ENCODE measurements at places on chromosomes 11 and 22.

- DNase-seq = no peak
These were observed 702.4 kb downstream of the NTM start for GRCh38 chr11:132072858-132073211.

DNA sequence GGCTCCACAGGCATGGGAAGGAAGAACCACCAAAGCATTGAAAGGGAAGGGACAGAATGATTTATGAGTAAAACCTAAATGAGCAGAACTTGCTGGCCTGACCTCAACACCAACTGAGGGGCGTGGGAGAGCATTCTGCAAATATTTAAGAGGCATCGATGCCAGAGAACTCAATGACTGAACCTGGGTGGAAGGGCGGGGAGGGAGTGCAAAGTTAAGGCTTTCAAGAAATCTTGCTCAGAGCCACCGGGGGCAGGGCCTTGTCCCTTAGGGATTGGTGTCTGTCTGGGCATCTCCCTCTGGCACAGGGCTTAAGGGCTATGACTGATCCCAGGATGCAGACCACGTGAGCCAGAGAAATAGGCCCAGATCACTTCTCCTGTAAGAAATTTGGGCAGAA is 137.1 kb downstream of the ADAMTS15 start:
- DNase-seq = no peak

DNA sequence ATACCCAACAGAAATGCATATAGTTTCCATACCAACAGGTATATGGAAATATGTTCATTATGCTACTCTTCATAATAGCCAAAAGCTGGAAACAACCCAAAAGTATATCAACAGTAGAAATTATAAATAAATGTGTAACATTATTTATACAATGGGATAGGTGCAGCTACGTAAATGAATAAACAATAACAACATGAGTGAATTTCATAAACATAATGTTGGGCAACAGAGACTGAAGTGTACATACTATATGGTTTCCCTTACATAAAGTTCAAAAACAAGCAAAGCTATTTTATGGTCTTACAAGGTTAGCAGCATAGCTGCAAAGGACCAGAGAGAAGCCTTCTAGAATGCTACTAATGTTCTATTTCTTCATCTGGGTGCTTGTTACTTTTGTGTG is 305.0 kb downstream of the INSC start:
- no peak for DNase-seq

DNA sequence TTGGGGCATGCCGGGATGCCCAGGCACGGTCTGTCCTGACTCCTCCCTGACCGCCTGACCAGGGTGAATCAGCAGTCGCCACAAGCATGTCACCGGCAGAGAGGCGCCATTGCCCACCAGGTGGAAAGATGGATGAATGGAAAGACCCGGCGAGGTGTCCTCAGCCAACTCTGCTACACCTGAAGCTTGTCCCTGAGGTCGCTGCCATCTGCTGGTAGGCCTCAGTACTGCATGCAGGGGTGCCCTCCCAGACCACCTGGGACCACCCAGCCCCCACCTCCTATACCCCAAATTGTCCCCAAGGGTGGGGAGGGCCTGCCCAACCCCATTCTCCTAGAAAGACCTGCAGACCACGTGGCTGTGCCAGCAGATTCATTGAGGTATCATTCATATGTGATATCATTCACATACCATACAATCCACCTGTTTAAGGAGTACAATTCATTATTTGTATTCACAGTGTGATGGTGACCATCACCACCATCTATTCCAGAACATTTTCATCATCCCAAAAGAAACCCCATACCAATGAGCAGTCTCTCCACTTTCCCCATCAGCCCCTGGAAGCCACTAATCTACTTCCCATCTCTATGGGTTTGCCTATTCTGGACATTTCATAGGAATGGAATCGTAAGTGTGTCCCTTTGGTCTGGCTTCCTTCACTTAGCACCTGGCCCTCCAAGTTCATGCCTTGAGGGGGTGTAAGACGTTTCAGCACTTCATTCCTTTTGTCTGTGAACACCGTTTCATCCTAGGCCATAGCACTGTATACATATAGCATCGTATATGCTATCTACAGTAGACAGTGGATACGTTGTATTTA is 17.5 kb downstream of the FGF3 start:
- DNase-seq = no peak

- no peak for DNase-seq
These were observed 265.4 kb upstream of the ARHGAP20 start for GRCh38 chr11:110977661-110978060.

GRCh38 chr11:57161351-57161750 is 20.4 kb upstream of the LRRC55 start:
- no peak for DNase-seq

DNA sequence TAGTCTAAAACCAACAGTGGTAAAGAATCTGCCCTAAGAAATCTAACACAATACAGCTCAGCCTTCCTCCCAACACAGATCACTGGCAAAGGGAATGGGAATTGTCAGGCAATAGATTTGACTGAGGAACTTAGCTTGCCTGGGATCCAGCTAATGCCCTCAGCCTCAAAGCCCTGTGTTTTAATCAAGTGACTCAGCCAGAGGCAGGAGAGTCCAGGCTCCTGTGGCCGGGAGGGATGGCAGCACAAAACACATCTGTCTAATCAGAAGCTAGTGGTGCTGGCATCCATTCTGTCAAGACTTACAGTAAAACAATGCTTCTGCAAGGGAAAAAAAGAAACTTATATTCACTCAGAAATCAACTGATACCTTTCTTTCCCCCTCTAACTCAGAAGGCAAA is 5.6 kb downstream of the SYTL2 start:
- DNase-seq = no peak

DNA sequence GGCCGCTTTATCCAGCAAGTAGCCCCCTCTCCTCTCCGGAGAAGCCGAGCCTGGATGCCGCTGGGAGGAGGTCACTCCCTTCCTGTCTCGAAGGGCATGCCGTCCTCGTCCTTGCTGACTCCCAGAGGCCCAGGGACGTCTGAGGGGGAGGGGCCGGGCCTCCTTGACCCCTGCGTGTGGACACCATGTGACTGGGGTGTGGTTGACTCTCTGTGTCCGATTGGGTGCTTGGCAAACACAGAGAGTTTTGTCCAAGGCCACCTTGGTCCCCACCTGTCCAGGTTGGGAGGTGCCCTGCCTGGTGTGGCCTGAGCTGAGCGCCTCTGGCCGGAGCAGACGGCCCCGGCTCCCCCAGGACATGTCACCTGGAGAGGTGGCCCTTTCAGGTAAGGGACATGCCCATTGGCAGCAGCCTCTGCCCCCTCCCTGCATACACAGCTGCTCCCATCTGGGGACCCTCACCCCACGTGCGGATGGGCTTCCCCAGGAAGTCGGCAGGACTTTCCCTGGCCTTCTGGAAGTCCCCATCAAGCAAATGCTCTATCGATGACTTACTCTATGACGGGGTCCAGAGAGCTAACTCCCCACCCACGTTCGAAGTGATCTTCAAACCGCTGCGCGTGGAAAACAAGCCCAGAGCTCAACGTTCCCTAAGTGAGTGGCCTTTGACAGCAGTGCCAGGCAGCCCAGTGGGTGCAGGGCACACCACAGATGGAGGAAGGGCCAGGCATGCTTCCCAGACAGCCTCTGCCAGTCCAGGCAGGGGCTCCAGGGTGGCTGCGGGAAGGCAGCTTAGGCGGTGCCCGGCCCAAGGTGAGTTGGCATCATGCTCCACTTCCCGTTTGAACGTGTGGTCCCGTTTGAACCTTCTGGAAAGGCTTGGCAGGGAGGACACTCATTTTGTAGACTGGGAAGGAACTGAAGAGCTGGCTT is at the start of gene SMIM38:
Gene SMIM38 (plus strand): TSS at position 634 of the 933 bp plus-strand sequence. CDS start 1,912 bp downstream, outside the sequence.
- DNase-seq = no peak

- DNase-seq = peak; percentile 77
These were observed 45.6 kb downstream of the C11orf58 start for GRCh38 chr11:16784097-16784496.
